ENCODE measurements at places on chromosomes 12 and 14.
A peak's percentile ranks its signal among the peaks of the same experiment; 100 is the strongest.

GRCh38 chr12:116919247-116919661 is 8.5 kb downstream of the FBXW8 start:
- no peak for DNase-seq

DNA sequence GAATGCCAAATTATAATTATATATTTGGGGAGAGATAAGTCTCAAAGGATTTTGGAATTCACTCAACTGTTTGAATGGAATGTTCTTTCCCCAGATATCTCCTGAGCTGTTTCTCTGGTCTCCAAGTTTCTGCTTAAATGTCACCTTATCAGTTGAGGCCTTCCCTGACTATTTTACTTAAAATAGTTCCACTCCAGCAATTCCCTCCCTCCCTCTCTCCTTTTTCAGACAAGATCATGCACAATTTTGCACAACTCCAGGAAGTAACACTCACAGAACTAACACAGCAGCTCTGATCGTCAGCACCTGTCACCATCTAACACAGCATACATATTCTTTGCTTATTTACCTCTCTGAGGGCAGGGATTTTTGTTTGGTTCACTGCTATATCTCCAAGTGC is 12.5 kb downstream of the BTG1 start:
- no peak for DNase-seq

- peak; percentile 20 for DNase-seq
Observed at GRCh38 chr14:39469094-39469710, 37.0 kb upstream of the FBXO33 start.

DNA sequence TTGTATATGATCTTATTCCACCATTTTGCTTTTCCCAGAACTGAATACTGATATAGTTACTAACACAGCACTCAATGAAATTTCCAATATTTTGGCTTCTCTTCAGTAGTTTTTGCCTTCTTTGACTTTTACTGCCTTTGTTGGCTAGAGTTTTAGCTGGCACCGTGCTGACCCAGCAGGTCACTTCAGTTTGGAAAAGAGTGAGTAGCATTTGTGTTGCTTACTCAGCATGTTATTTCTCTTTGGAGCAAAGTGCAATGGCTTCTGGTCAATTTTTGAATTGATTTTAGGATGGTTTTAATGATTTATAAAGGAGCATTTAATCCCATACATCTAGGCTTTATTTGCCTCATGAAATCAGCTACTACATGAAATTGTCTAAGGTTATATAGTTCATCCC is 119.2 kb downstream of the ETNK1 start:
- DNase-seq = no peak

DNA sequence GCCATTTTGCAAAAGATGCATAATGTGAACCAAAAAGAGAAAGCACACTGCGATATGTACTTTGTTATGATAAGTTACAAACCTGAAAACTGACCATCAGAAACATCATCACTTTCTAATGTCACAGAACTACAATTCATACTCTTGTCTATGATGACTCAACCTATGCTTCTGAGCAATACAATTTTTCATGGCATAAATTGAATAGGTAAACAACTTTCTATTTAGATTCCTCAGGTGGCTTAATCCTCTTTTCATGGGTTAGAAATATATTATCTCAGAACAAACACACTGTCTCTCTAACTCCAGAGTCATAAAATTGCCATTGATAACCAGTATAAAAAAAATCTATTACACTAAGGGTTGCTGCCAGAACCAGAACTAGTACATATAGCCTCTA is 1715.0 kb upstream of the FLRT2 start:
- no peak for DNase-seq

- no peak for DNase-seq
Observed at GRCh38 chr12:52423035-52423434, 11.1 kb downstream of the KRT75 start.

DNA sequence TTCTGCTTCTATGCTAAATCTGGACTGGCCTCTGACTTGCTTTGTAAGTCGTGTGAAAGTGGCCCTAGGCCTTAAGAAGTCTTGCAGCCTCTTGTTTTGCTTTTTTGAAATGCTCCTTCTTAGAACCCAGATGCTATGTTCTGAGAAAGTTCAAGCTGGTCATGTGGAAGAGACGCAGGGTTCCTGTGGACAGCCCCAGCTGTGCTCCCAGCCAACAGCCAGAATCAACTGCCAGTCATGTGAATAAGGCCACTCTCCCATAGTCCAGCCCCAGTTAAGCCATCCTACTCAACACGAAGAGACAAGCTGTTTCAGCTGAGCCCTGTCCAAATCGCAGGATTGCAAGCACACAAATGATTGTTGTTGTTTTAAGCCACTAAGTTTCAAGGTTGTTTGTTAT is 37.3 kb upstream of the TBPL2 start:
- no peak for DNase-seq

DNA sequence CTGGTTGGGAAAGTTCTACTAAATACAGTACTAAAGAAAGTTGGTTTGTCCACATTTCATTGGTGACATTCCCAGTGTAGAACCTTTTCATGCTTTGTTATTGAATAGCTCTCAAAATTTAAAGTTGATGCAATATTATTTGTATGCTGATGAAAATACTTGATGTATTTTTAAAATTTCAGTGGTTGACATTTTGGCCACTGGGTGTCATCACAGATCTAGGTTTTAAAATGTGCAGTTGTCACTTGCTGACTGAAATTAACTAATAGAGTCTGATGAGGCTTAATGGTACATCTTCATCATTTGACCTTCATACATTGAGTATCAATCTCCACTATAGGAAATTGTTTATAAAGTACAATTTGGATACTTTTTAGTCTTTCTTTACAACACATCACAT is 37.1 kb downstream of the CMAS start:
- peak; percentile 58 for DNase-seq

- no peak for DNase-seq
Observed at GRCh38 chr12:131729254-131729955, 18.5 kb downstream of the SFSWAP start.

DNA sequence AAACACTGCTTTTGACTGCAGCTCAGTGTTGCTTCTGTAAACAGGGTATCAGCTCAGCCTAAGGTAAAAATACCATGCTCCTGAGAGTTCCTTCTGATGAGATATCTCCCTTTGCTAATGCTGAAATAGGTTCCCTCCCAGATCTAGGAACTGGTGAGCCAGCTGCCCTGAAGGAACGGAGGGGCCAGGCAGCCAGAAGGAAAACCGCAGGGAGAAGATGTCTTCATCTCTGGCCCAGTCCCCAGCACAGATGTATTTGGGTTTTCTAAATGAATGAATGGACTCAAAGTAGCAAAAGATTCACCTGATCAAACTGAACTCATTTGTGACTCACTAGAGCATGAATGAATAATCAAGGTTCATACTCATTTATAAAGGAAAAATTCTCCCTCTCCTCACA is 247.8 kb downstream of the MSRB3 start:
- DNase-seq = no peak

- no peak for DNase-seq
Observed at GRCh38 chr14:103763730-103764488, 48.3 kb downstream of the ZFYVE21 start.

DNA sequence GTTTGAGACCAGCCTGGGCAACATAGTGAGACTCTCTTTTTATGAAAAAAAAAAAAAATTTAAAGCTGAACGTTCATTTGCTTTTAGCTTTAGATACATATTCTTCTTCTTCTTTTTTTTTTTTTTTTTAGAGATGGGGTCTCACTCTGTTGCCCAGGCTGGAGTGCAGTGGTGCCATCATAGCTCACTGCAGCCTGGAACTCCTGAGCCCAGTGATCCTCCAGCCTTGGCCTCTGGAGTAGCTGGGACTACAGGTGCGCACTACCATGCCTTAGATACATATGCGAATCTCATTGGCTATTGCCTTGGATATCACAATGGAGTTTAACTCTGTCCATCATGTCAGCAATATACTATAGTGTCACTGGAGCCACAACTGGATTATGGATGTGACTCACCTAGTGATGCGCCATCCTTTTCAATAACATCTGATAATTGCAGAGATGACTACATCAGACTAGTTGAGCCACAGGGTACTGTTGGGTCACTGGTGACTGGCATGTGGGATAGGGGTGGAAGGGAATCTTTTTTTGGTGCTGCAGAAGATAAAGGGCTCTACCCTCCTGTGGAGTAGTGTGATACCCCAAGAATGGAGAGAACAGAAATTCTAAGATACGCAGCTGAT is 2.7 kb upstream of the ADIPOR2 start:
- no peak for DNase-seq

GRCh38 chr12:75212072-75212471 is 2.4 kb upstream of the KCNC2 start:
- DNase-seq = no peak

DNA sequence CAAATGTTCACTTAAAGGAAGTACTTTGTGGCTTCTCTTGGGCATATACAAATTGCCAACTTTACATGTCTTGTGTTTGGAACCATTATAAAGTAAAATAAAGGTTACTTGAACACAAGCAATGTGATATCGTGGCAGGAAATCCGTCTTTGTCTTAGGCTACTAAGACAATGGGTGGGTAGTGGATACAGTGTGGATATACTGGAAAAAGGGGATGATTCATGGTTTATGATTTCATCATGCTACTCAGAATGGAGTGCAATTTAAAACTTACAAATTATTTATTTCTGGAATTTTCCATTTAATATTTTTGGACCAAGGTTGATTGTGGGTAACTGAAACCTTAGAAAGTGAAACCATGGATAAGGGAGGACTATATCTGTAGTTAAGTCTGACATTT is 48.4 kb downstream of the MYRFL start:
- no peak for DNase-seq

- no peak for DNase-seq
Observed at GRCh38 chr12:80485222-80485987, 41.4 kb downstream of the PTPRQ start.

GRCh38 chr12:48816143-48816854 is 2.0 kb upstream of the CACNB3 start:
- DNase-seq = no peak

DNA sequence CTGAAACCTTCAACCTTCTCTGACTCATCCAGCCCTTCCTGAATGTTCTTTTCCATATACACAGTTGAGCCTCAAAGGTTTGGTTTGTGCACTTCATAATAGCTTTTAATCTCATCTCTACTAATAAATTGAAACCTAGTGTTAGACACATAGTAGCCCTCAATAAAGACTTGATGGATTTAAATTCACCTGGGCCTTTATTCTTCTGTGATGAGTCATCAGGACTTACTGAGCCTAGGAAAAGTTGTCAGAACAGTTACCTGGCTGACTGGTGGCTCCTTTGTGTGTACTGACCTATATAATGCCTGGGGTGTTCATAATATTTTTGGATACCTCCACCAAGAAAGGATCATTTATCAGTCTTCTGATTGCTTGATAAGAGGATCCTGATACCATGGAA is 86.4 kb upstream of the NTF3 start:
- no peak for DNase-seq

- no peak for DNase-seq
Observed at GRCh38 chr12:67512061-67512460, 136.5 kb upstream of the DYRK2 start.

DNA sequence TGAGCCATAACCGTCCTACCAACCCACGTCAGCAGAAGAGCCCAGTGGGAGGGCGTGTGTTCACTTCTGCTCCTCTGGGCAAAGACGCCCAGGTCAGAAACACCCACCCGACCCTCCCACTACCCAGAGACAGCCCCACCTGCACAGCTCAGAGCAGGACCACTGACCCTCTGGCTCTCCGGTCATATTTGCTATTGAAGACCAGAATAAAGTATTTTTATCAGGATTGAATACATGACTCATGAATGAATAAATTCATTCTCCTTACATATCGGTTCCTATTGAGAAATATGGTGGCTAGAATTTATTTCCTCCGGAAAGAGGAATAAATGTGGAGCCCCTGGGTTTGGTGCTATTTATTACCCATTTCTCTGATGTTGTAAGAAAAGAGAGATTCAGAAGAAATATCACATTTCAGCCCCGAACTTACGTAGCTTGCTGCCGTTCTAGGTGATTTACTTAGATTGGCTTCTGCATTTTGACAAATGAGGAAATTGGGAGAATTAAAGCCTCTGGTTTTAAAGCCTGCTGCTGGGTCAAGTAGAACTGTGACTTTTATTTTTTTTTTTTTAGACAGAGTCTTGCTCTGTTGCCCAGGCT is 36.4 kb upstream of the P2RX7 start:
- DNase-seq = no peak

- no peak for DNase-seq
Observed at GRCh38 chr12:104183443-104183842, 32.1 kb upstream of the TXNRD1 start.

DNA sequence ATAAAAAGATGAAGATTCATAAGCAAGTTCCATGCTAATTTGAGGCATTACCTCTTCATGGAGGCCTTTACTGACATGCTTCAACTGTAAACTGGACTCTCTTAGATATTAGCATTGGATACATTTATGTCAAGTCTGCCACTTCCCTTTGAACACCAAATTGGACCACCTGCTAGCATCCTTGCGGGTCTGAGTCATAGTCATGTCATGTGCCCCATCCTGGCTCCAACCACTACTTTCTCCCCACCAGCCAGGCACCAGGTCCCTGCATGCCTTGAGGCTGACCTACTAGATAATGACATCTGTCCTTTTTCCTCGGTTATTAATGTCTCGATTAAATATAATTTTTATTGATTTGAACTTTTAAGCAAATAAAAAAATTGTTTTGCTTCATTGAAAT is 32.9 kb upstream of the EEA1 start:
- no peak for DNase-seq

DNA sequence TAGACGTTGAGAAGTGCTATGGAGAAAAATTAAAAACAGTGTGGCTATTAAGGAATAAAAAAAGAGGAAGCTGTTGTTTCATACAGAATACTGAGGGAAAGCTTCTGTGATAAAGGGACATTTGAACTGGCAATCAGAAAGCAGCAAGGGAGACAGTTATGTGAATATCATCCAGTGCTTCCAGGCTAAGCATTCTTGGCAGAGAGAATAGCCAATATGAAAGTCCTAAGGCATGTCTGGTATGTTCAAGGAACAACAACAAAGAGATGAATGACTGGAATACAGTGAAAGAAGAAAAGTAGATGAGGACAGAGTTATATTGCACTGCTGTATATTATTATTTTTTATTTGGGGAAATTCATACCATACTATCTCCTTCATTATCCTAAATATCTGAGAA is 23.9 kb downstream of the SCAF11 start:
- DNase-seq = no peak

DNA sequence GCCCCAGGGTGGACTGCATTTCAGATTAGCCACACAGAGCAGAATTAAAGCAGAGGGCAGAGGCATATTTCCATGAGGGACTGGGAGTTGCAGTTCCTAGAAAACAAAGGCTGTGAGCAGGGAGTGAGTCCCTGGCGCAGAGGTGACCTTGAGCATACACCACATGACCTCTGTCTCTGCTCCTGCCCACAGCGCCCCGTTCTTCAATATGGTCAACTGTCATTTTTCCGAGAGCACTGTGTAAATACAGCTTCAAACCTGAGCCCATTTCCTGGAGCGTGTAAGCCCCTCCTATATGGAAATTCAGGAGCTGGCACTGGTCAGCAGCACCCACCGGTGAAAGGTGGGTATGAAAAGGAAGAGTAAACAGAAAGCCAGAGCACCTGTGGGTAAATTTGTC is 192.2 kb upstream of the PELI2 start:
- no peak for DNase-seq

- DNase-seq = peak; percentile 26
Observed at GRCh38 chr12:121804417-121805111, 755 bp downstream of the SETD1B start.

- DNase-seq = no peak
Observed at GRCh38 chr14:92663049-92663448, 85.4 kb downstream of the LGMN start.

- DNase-seq = no peak
Observed at GRCh38 chr14:39492267-39492666, 60.0 kb upstream of the FBXO33 start.

GRCh38 chr14:72061718-72062117 is 129.5 kb downstream of the RGS6 start:
- DNase-seq = no peak
